ENCODE measurements at places on chromosomes 11 and 22.

- DNase-seq, result no peak
These were observed 51.3 kb downstream of the BCR start for GRCh38 chr22:23231471-23232093.

GRCh38 chr11:16749666-16750065, 11.2 kb downstream of the C11orf58 start:
- no peak for DNase-seq

DNA sequence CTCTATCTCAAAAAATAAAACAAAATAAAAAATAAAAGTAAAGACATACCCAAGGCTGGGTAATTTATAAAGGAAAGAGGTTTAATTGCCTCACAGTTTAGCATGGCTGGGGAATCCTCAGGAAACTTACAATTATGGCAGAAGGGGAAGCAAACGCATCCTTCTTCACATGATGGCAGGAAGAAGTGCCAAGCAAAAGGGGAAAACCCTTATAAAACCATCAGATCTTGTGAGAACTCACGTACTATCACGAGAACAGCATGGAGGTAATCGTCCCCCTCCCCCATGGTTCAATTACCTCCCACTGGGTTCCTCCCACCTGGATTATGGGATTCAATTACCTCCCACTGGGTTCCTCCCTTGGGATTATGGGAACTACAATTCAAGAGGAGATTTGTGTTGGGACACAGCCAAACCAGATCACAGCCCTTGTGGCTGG, 8.3 kb upstream of the SSTR3 start:
- DNase-seq, result no peak

- no peak for DNase-seq
These were observed 57.2 kb downstream of the CABIN1 start for GRCh38 chr22:24068377-24068680.

GRCh38 chr22:49444781-49445180, 382.9 kb downstream of the BRD1 start:
- no peak for DNase-seq

DNA sequence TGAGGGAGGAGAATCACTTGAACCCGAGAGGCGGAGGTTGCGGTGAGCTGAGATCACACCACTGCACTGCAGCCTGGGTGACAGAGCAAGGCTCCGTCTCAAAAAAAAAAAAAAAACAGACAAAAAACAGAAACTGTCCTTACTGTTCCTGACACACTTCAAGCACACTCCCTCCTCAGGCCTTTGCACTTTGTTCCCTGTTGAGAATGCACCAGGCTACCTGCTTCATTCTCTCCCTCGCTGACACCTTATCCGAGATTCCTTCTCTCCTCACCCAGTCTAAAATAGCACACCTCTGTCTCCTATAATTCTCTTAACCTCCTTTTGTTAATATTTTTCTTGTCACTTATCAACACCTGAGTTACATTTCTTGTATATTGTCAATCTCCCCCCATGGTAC, 32.3 kb upstream of the TECTA start:
- no peak for DNase-seq

- no peak for DNase-seq
These were observed 70.8 kb upstream of the USP47 start for GRCh38 chr11:11770921-11771486.

- no peak for DNase-seq
These were observed 10.9 kb upstream of the CABP2 start for GRCh38 chr11:67534070-67534679.

GRCh38 chr11:8871171-8871775, 39.7 kb upstream of the AKIP1 start:
- DNase-seq, result no peak

GRCh38 chr22:23533328-23533762, 46.7 kb downstream of the IGLL1 start:
- DNase-seq, result no peak

- DNase-seq, result no peak
These were observed 8.1 kb downstream of the NUP50 start for GRCh38 chr22:45171830-45172229.

DNA sequence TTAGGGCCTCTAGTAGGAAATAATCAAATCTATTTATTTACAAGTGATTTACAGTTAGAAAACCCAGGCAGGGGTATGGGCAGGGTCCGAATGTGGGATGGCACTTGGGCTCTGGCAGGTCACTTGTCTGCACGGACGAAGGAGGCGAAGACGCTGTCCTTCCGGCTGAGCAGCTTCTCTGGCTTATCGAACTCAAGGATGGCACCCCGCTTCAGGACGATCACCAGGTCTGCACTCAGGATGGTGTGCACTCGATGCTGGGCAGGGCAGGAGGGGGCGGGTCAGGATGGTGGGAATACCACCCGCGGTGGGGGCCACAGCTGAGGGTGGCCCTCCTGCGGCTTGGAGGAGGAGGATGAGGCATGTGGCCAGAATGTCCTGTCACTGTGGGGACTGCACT, 4.4 kb upstream of the KCNJ11 start:
- no peak for DNase-seq

DNA sequence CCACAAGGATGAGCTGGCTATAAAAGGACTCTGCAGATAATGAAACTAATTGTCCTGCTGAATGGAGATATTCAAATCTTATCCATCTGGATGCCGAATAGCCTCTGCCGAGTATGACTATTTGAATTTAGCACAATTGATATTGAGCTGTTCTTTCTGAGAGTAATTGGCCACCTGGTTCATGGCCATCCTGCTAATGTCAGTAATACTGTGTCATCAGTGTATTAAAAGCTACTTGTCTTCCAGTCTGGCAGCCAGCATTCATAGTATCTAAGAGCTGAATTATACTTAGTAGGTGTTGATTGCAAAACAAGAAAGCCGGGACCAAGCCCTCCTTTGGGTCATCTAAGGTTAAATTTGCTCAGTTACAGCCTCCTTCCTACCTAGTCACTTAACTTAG, 310.7 kb upstream of the NCAM1 start:
- no peak for DNase-seq

DNA sequence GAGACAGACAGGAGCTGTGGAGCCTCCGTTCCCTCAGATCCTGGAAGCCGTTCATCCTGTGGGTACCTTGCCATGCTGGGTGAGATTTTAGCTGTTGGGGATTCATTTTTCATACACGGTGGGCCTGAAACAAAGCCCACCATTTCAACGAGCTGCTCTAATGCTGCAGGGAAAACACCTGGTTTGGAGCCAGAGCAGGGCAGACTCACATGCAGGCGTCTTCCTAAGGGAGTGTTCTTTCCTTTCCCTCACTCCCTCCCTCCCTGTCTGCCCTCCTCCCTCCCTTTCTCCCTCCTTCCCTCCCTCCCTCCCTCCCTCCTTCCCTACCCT, 52.5 kb downstream of the CD6 start:
- no peak for DNase-seq

DNA sequence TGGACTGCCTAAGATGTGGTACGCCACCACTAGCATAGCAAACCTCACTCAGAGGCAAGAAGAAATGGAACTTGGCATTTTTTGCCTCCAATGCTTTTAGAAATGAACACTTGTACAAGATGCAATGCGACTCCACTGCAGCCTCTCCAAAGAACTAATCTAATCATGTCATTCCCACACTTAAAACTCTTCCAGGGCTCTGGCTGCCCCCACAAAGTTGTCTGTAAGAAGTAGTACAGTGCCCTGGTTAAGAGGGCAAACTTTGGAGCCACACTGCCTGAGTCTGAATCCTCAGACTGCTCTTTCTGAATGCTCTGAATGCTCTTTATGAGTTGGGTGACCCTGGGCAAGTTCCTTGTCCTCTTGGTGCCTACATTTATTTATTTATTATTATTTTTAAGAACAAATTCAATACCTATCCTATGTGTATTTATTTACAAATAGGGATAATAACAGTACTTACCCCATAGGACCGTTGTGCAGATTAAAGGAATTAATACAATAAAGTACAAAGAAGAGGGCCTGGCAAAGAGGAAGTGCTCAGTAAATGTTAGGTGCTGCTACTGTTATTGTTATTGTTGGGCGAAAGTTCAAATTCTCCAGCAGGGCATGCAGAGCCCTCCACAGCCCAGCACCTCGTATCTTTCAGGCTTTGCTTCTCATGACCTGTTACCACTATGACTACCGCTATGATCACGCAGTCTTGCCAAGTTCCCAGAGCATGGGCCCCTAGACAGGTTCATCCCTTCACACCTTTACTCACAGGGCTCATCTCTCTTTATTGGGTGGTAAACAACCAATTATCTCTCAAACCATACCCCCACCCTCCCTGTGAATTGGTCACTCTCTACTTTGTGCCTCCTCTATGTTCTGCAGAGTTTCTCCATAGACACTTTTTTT, 59.3 kb downstream of the RAB30 start:
- no peak for DNase-seq

- DNase-seq, result no peak
These were observed 21.0 kb upstream of the AMOTL1 start for GRCh38 chr11:94747146-94747545.

GRCh38 chr11:17098658-17099057, 21.2 kb upstream of the RPS13 start:
- no peak for DNase-seq

DNA sequence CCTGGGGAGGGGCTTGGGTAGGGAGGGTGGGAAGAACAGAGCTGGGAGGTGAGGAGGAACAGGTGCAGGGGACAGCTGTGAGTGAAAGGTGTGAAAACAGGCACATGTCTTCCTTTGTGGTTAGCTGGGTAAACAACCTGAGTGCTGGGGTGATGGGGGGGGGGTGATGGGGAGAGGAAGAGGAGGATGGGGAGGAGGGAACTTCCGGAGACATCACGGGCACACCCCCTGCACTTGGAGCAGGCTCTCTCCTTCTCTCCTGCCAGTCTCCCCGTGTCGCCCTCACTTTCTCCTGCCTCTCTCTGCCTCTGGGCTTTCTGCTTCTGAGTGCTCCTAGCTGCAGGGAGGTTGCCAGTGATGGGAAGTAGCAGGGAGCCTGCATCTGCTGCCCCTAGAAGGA, 8.8 kb downstream of the CXCR5 start:
- no peak for DNase-seq

GRCh38 chr22:19880786-19881569, 26.3 kb upstream of the GNB1L start:
- no peak for DNase-seq

GRCh38 chr22:46589141-46589748, 30.9 kb upstream of the GRAMD4 start:
- no peak for DNase-seq

DNA sequence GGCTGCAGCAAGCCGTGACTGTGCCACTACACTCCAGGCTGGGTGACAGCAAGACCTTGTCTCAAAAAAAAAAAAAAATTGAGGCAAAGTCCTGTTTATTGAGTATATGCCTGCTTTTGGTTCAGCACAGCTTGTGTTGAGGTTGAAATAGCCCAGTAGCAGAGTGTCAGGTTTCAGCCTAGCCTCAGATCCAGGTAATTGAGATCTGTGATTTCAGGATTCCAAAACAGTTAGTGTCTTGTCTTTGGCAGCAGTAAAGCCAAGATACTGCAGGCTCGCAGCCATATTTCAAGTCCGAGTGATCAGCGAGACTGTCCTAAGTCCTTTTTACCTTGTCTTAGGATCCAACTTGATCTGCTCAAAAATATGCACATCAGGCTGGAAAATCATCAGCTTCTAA, 27.0 kb downstream of the CUL5 start:
- DNase-seq, result no peak

- DNase-seq, result no peak
These were observed 11.8 kb downstream of the TBC1D10A start for GRCh38 chr22:30314915-30315314.

DNA sequence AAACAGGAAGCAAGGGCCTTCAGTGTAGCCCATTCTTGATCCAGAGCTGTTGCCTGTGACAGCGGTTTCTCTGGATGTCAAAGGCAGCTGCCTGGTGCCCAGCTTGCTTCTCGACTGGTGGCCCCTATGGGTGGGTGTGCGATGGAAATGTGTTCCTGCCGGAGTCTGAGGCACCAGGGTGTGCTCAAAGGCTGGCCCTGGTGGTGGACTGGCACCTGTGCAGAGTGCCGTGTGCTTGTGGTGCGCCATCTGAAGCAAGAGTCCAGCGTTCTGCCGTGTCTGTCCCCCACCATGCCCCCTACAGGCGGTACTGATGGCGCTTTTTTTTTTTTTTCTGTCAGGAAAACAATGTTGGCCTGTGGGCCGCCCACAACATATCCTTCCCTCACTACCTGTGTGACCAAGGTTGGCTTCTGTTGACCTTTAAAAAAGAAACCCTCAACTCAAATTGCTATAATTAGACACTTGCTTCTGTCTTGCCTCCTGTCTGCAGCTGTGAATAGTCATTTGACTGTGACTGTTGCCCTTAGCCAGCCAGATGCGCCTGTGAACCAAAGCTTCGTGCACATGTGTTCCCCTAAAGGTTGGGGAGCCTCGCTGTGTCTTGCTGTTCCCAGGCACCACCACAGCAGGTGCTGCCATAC, 4.7 kb upstream of the RANBP1 start:
- DNase-seq, result no peak

DNA sequence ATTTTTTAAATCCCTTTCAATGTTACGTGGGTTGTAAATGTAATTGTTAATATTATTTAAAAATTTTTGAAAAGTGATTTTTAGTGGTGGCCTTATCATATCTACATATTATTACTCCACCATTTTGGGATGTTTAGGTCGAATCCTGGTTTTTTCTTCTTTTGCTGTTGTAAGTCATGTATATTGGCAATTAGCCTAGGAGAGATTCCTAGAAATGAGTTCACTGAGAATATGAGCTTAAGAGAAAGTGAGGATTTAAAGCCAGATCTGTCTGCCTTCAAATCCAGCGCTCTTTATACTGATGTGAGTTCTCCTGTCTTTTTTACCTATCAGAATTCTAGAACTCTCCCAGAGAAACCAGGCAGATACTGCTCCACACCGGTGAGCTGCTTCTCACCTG, 56.1 kb downstream of the PTPRJ start:
- DNase-seq, result no peak

DNA sequence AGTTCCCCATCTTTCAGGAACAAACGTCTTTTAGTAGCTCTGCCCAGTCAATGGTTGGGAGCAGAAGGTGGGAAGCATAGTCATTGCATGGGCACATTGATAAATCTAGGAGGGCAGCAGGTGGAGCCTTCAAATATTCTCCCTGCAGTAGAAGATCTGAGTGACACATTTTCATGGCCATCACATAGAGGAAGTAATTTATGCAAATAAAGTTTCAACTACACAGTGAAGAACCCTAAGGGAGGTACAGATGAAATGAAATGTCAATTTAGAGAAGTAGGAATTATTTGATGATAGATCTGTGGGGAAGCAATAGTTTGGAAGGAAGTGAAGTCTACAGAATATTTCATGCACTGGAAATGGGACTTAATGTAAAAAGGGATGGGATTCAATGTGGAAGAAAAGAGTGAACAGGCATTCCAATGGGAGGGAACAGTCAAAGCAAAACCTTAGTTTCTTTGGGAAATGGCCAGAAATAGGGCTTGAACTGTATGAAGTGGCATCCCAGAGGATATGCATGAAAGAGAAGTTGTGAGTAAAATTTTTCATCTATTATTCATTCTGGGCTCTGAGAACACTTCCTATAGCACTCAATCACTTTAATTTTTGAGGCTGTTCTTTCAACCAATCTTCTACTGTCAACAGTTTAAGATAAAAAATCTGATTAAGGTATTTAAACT, 256.2 kb upstream of the LUZP2 start:
- no peak for DNase-seq

GRCh38 chr11:86370171-86370570, 4.5 kb upstream of the CCDC81 start:
- no peak for DNase-seq
